Transverse colon (tissue), 4 donors: ENCODE measurements at places on chromosomes 6 and 20.
A peak's percentile ranks its signal among the peaks of the same experiment; 100 is the strongest.

DNA sequence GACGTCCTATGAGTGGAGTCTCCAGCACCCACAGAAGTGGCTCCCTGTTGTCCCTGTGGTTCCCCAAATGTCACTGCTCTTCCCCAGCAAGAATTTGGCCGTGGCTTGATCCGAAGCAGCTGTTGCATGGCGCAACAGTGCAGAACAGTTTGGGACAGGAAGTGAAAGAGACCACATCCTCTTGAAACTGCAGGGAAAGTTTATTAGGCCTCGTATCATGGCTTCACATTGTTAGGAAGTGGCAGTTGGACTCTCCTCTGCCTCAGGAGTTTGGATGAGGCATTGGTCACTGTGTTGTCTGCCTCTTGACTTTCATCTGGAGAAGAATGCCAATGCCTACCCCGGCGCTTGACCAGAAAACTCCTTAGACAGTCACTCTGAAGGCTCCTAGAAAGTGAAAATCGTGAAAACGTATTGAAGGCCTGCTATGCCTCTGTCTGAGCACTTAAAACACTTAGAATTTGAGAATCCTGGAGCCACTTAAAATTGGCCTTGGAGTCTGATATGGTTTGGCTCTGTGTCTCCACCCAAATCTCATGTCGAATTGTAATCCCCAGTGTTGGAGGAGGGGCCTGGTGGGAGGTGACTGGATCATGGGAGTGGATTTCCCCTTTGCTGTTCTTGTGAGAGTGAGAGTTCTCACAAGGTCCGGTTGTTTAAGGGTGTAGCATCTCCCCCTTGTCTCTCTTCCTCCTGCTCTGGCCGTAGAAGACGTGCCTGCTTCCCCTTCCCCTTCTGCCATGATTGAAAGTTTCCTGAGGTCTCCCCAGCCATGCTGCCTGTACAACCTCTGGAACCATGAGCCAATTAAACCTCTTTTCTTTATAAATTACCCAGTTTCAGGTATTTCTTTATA is 334.9 kb upstream of the JARID2 start:
- DNase-seq, result peak; percentile 39

DNA sequence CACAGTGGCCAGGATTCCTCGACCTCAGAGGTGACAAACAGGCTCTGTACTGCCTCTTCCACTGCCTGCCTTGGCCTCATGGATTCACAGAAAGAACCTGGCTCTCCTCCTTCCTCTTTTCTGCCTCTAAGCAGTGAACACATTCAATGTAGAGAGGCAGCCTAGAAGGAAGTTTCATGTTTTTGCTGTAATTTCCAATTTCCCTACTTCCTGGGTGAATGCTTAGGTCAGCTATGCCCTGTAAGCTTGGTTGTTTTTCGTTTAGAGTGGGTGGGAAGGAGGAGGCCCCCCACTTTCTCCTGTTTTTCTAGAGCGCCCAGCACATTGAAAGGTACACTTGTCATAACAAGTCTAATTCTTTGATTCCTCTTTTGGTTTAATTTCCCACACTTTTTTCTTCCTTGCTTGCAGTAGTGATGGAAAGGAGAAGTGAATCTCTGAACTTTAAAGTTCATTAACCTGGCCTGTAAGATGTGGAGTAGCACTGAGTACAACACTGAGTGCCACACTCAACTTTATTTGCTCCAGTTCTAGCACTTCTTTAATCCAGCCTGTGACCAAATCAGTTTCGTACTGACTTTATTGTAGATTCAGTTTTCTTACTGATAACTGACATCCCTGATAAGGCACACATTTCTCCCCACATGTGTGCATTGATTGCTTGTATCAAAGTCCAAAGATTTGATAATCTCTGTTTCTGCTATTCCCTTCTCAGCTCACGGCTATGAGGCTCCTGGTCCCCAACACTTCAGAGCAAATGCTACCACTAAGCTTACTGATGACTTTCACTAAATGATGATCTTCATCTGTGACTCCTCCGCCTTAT is 100.0 kb upstream of the MAN1A1 start:
- no peak for DNase-seq

DNA sequence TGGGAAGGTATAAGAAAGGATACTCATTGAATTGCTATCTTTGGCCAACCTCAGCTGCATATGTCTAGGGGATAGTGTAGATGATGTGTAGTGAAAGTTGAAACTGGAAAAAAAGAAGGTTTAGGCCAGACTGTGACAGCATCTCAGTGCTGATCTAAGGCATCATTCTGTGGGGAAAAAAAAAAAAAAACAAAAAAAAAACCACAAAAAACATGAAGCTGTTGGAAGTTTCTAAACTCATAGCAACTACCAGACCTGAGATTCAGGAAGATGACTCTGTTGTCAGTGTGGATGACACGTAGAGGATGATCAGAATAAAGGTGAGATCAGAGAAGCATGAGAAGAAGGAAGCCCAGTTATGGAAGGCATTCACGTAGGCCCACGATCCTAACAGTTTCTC is 100.8 kb upstream of the CNKSR3 start:
- no peak for DNase-seq

DNA sequence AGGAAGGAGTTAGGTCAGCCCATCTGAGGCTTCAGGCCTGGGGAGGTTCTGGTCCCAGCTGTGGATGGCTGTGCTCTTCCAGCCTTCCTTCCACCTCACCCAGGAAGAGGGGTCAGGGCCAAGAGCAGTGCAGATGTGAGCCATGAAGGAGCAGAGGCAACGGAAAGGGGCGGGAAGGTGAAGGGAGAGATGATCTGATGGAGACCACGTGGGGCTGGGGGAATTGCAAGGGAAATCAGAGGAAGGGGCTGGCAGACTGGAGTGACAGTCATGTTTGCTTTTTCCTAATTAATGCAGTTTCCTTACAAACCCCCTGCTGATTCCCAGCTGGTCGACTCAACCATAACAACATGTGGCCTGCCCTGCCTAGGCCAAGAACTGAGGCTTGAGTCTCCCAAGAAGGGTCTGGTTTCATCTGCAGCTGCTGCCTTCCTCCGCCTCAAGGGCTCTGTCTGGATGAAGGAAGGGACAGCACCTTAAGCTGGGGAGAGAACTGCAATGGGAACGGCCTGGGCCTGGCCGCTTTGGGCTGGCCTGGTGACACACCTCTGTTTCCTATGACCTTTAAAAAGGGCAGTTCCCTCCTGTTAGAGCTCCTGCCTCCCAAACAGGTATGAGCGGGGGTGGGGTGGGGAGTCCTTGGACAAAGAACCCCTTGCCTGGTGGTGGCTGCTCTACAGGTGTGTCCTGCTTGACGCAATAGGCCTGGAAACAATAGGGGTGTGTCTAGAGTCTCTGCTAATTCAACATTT is 7.8 kb upstream of the MRPS18A start:
- peak; percentile 90 for DNase-seq

DNA sequence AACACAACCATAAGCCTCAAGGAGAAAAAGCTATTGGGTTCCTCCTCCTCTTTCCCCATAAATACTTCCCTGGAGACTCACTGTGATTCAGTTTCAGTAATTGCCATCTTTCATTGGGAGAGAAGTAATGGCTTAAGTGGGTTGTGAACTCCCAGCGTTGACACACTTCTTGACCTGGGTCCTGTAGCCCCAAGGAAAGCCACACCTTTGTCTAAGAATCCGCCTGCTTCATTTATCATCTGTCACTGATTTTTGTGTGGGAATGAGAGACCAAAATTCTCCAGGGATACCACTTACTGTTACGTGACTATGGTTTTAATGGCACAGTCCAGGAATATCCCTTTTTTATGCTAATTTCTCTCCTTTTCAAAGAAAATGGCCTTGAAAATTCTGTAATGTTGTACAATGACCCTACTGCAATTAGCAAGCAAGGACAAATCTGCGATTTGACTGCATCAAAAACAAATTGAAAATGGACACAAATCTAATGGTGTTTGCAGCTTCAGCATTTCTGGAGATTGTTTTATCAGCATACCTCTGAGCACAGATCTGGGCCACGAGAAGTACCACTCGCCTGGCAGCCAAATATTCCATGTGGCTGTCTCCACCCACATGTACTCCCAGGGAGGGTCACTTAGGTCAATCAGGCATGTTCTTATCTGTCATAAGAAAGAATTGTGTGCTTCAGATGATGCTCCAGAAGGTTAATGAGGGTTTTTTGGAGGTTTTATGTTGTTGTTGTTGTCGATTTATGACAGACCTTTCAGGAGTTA is 29.8 kb downstream of the DCBLD1 start:
- DNase-seq, result no peak

DNA sequence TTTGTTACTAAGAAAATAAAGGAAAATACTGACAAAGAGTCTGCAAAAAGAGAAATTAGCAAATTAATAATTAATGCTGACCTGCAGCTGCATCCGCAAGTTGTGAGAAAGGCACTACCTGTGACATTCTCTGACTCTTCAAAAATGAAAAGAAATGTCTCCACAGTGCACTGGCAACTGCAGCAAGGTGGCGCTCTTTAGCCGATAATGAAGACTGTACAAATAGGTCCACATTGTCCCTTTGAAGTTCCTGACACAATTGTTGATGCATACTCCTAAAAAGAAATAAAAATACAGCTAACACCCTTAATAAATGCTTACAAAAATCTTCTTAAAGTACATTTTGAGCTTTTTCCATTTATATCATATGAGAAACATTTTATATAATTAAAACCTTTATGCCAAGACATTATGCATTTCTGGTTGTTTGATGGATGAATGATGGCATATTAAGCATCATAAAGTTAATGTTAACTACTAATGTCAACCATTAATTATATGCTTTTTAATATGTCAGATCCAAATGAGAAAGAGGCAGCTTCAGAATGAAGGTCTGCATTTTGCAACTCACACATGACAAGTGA is 96.5 kb downstream of the MMS22L start:
- DNase-seq, result peak; percentile 67
